ENCODE measurements at places on chromosomes 6 and 20.

DNA sequence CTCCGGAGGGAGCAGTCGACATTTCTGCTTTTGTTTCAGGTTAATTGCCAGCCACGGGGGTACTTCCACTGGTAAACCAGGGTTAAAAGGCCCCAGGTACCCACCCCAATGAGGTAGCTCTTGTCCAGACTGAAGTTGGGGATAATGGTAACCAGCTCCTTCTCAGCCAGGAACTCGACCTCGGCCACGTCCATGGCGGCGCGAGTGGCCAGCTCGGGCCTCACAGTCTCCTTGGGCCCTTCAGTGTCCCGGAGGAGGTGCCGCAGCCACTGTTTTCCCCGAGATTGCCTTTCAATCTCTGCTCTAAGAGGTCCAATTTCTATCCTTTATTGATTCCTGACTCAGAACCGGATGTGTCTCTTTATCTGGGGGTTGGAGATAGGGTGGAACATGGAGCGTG, 13.7 kb downstream of the ARHGAP40 start:
- DNase-seq: no peak

DNA sequence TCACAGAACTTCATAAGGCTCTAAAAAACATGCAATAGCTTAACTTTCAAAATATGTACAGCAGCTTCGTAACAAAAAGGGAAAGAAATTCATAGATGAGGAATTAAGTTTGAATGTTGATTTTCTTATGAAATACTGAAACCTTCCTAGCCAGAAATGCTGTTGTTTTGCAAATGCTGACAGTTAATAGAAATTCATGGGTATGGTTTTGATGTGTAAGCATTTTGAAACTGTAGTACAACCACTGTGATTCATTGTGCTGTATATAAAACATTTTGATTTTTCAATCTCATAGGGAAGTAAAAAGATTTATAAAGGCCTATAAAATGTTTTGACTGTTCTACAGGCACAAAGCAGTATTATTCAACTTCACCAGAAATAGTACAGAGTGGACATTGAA, 228.4 kb upstream of the EYS start:
- DNase-seq: no peak

- no peak for DNase-seq
Measured at GRCh38 chr6:40588070-40588384, 863 bp upstream of the LRFN2 start.

GRCh38 chr6:148416330-148416965, 73.8 kb downstream of the SASH1 start:
- DNase-seq: no peak

DNA sequence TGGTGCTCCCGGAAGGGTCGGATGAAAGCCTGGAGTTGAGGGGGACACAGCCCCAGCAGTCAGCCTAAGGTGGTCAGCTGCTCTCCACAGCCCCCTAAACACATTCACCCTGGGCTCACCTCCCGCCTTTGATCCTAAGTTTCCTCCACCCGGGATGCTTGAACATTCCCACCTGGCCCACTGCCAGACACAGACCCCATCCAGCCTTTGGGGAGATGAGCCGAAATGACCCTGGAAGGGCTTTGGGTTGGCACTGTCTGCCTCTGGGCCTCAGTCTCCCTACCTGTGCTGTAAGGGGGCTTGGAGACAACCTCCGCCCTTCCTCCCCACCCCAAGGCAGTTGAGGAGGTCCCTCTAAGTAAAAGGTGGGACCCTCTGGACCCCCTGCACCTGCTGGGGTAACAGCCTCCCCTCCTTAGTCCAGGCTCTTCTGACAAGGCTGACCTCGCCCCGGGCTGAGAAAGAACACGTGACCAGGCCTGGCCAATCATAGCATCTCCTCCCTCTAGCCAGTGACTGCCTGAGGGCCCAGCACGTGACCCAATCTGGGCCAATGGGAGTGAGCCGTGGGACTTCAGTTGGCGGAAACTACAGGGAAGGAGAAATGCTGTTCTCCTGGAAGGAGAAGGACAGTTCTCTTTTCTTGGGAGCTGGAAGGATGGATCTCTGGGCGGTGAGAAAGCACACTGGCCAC, 16.9 kb upstream of the UBE2V1 start:
- DNase-seq: no peak

- no peak for DNase-seq
Measured at GRCh38 chr6:53828966-53829697, 34.3 kb downstream of the LRRC1 start.

- DNase-seq: no peak
Measured at GRCh38 chr6:30590509-30590908, 19.3 kb downstream of the ABCF1 start.

DNA sequence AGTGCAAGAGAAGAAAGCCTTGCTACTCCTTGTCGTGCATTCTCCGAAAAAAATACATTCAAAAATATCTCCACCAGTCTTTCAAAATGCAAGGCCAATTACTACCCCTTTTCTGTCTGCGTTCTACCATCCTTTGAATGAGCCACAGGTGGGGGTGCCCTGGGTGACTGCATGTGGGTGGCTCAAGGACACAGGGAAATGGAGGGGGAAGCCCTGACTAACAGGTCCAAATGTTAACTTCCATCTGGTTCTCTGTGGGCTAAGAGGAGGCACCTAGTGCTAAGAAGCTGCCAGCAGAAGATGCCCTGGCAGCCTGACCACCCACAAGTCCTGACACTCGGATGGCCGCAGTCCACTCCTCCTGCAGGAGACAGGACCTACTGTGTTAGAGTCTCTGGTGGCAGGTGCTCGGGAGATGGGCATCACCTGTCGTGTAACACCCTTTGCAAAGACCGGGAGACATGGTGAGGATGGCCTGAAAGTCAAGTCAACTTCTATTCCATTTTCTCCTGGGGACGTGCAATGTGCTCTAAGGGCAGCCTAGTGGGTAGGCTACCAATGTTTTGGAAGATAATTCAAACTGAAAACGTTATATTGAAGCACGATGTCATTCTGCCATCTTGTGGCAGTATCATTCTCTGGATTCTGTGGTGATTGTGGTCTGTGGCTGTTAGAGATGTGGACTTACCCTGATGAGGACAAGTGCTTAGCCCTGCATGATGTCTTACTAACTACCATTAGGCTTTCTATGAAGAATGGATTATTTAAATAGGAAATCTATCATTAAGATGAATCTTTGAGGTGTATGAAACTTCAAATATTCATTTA, 27.4 kb upstream of the IGF2R start:
- peak; percentile 68 for DNase-seq

GRCh38 chr6:130713144-130713543, 114.1 kb upstream of the SMLR1 start:
- DNase-seq: no peak

Measured in brain microvascular endothelial cell (primary cell).